PC-9 (cell line): ENCODE measurements at places on chromosomes 7 and 10.

DNA sequence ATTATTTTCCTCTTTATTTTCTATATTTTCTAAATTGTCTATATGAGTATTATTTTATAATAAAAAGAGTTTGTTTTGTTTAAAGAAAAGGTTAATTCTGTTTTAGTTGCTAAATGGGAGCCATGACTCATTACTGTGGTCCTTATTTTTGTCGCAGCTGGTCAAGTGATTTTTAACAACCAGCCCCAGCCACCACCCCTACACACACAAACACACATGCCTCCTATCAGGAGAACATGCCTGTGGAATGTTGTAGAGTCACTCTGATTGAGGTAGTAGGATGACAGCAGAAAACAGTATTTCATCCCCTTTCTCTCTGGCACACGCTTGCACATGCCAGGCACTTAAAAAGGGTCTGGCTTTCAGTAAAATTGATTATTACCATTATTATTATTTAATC is 68.6 kb upstream of the GDF10 start:
- DNase-seq: no peak

GRCh38 chr7:114209968-114210367 is 204.6 kb upstream of the FOXP2 start:
- no peak for DNase-seq

DNA sequence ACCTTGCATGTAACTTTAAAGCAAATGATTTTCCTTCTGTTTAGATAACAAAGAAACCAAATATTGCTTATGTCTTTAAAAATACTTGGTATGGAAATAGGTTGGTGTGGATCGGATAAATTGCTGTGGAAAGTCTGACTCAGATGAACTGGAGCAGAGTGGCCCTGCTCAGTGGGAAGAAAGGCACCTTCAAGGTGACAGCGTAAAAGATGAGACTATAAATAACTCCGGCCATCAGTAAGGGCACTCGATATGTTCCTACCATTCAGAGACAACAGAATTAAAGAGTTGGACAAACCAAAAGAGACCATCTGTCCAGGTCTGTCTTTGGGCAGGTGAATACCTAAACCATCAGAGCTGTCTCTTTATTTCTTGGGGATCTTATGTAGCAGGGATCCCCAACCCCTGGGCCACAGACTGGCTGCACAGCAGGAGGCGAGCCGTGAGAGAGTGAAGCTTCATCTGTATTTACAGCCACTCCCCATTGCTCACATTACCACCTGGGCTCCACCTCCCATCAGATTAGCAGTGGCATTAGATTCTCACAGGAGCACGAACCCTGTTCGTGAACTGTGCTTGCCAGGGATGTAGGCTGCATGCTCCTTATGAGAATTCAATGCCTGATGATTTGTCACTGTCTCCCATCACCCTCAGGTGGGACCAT is 357.1 kb downstream of the PRPF18 start:
- peak; percentile 50 for DNase-seq

DNA sequence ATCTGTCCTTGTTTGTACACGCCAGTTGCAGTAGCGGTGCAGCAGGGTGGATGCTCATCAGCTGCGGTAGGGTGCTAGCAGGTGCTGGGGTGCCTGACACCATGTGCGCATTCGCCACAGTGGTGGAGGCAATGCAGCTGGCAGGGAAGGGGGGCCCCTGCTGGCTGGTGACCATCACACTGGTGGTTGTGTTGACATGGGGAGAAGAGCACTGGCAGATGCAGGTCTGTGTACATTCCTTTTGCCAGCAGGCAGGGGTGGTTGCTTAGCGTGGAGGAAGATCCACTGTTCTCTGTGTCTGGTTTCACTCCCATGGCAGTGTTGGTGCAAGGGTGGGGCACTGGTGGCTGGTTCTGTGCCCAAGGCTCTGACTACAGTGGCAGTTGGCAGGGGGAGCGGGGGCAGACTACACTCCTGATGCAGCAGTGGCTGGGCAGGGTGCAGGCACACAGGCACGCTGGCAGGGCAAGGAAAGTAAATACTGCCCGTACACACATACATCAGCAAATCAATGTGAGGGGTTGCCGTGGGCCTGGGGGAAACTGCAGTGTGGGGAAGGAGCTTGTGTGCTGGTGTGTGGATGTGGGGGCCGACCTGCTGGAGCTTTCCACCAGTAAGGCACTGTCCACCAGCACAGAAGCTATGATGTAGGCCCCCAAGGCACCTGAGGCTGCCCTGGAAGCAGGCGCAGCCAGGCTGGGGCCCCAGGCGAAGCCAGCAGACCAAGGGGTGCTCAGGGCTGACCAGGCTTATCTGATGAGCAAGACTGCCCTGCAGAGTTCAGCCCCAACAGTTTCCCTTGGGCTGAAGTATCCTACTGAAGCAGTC is 87.2 kb upstream of the UNC5B start:
- DNase-seq: no peak

GRCh38 chr10:112546474-112546873 is 99.5 kb downstream of the VTI1A start:
- DNase-seq: no peak

DNA sequence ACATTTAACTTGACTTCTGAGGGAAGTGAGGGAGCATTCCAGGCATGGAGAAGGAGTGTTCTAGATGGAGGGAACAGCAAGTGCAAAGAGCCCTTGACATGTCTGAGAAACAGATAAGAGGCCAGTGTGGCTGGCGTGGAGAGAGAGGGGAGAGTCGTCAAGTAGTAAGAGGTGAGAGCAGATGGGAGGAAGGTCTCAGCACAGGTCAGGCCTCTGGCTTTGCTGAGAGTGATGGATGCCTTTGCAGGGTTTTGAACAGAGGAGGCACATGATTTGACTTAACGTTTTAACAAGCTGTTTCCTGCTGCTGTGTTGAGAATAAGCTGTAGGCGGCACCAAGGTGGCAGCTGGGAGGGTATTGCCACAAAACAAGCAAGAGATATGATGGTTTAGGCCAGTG is 97.2 kb downstream of the KAT6B start:
- no peak for DNase-seq
